ENCODE measurements at places on chromosomes 6 and 20.

- DNase-seq: no peak
Measured at GRCh38 chr6:33665957-33666356, 44.8 kb downstream of the ITPR3 start.

DNA sequence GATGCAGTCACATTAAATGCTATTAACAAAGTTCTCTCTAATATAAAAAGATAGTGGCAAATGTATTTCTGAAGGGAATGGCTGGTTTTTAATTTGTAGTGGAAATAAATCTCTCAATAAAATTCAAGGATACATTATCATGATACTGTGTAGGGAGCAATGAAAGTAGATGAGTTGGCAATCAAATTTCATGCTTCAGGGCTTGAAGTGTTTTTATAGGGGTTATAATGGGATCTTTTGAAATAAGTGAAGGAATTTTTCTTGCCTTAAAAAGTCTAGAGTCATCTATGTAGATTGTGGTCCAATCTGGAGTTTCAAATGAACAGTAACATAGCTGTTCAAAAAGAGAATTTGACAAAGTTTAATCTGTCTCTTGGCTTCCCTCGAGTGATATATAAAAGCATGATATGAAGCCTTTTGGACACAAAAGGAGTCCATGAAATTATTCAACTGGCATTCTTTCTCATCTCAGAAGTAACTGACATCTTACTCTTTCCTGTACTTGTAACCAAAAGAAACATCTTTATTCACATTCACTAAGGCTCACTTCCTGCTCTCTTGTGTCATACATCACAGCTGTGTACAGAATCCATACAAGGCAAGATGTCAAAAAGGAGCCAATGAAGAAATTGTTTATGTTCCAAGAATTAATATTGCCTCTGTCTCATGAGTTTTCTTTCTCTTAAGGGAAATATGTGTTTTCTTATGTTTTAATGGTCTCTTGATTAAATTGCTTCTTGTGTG is 591.0 kb upstream of the GJE1 start:
- DNase-seq: no peak

- no peak for DNase-seq
Measured at GRCh38 chr6:52102405-52102804, 15.0 kb upstream of the PKHD1 start.

- no peak for DNase-seq
Measured at GRCh38 chr6:131382631-131383030, 190.4 kb upstream of the ARG1 start.

DNA sequence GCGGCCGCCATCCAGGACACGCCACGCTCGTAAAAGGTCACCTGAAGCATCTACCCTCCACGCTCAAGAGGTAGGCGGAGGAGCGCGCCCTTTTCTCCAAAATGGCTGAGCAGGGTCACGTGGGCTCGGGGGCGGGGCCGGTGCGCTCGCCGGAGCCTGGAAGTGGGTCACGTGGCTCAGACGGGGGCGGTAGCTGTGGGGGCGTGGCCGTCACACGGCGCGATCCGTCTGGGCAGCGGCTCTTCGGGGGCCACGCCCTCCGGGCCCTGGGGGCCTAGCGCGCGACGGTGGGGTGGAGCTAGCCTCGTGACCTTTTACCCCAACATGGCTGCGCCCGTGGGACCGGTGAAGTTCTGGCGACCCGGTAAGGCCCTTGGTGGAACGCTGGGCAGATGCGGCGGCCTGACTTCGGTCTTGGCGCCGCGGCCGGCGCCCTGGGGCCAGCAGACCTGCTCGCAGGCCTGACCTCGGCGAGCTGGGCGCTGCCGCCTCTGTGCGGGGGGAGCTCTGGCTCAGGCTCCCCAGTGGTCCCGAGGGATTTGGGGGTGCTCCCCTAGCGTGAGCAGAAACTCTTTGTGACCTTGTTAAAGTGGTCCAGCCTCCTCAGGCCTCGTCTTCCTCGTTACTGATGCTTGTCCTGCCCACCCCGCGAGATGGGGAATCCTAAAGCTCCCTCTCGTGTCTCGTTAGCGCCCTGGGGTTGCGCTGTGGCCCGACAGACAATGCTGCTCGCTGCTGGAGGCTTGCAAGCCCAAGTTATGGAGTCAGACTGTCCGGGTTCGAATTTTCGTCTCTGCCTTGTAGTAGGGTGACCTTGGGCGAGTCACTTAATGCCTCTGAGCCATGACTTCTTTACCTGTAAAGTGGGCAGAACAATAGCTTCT is at the start of gene DHX35:
TSS of gene DHX35 (plus strand) at position 301 of the 884 bp plus-strand sequence. CDS start at position 325, 24 bp downstream.
- peak; percentile 99 for DNase-seq

DNA sequence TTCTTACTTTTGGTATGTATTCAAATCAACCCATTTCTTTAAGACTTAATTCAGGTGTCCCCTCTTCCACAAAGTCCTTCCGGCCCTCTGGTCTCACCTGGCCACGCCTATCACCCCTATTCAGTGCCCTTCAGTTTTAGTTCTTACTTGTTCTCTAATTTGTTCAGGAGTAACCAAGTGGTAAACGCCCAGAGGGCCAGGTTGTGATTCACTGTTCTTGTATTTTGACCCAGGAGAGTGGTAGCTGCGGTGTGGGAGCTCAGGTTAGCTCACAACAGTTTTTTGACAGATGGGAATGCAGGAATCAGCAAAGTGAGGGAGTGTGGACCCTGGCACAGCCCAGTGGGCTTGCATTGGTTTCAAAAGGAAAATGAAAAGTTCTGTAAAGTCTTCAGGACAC is 81.7 kb upstream of the RIPOR2 start:
- DNase-seq: no peak

GRCh38 chr6:14321992-14322772 is 204.6 kb downstream of the CD83 start:
- no peak for DNase-seq

- no peak for DNase-seq
Measured at GRCh38 chr6:154196333-154196885, 157.4 kb downstream of the OPRM1 start.

- no peak for DNase-seq
Measured at GRCh38 chr6:37279366-37280134, 21.6 kb upstream of the TMEM217 start.

GRCh38 chr6:6503191-6503590 is 85.3 kb upstream of the LY86 start:
- no peak for DNase-seq

- DNase-seq: no peak
Measured at GRCh38 chr6:55916188-55916587, 40.8 kb upstream of the BMP5 start.

- no peak for DNase-seq
Measured at GRCh38 chr20:21512634-21513180, 1.2 kb downstream of the NKX2-2 start.

GRCh38 chr20:2130062-2130591 is 28.5 kb downstream of the STK35 start:
- DNase-seq: no peak

GRCh38 chr6:996271-996852 is 303.4 kb upstream of the EXOC2 start:
- no peak for DNase-seq

GRCh38 chr20:38591474-38592410 is 9.9 kb upstream of the ARHGAP40 start:
- DNase-seq: no peak

GRCh38 chr6:74931558-74931957 is 274.3 kb downstream of the COL12A1 start:
- DNase-seq: no peak

- DNase-seq: peak; percentile 72
Measured at GRCh38 chr20:19827818-19828217, 69.8 kb downstream of the RIN2 start.

GRCh38 chr6:78999737-79000136 is 78.3 kb downstream of the PHIP start:
- DNase-seq: no peak

DNA sequence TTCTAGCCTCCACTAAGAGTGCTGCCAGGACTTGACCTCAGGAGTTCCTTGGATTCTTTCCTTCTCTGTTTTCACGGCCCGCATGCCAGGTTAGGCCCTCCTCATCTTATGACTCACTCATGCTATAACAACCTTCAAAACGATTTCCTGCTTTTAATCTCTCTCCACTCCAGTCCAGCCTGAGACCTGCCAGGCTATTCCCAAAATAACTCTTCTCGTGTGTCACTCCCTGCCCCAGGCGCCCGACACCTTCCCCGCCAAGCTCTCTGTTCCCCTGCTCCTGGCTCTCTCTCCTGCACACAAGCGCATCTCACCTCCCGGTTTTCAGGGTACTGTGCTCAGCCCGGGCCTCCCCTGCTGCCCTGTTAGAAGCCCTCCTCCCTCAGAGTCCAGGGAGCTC is 64.1 kb upstream of the RPS6KA2 start:
- DNase-seq: no peak

GRCh38 chr6:135782546-135782945 is 69.0 kb upstream of the PDE7B start:
- no peak for DNase-seq

GRCh38 chr20:24027229-24027628 is 38.6 kb upstream of the GGTLC1 start:
- DNase-seq: peak; percentile 8

DNA sequence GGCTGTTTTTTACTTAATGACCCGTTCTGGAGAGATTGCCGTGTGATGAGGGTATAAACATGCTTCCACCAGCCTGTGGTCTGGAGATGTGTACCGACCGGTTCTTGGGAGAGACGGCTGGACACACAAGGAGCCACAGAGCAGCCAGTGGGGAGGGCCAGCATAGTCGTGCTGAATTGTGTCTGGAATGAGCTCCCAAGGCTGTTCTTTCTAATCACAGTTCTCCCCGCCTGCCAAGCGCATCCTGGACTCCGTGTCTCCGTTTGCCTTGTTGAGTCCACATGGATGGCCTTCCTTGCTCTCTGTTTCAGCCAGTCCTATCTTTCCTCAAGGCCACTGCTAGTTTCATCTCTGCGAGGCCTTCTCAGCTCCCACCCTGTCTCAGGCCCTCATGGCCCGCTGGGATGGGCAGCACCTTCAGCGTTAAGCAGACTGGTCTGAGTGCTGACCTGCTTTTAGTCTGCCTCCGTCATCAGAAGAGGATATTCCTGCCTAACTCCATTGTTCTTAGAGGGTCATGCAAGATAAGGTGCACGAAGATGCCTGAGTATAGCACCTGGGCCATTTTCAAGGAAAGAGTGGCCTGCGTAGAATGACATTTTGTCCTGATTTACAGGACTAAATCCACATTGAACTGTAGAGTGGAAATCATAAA is 20.6 kb downstream of the MANBAL start:
- DNase-seq: no peak

- no peak for DNase-seq
Measured at GRCh38 chr20:49672096-49672664, 41.5 kb downstream of the B4GALT5 start.

- DNase-seq: no peak
Measured at GRCh38 chr20:9139106-9139833, 70.4 kb downstream of the PLCB4 start.

GRCh38 chr6:70901324-70901723 is 55.5 kb downstream of the B3GAT2 start:
- DNase-seq: no peak

GRCh38 chr6:92047860-92048259 is 1371.5 kb downstream of the EPHA7 start:
- DNase-seq: no peak

DNA sequence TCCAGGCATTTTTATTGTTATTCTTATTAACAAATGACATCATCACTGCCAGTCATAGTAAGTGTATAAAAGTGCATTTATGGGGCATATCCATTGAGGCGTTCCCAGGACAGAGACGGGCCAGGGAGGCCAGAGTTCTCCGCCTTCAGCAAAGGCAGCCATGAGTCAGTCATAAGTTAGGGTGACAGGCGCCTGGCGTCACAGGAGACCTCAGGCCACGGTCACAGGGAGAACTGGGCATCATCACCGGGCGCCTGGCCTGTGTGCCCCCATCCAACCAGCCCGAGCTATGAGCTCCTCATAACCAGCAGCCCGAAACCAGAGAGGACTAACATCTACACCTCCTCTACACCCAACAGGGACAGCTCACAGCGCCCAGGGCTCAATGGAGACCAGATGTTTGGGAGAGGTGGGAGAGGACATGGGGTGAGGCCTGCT is 259.2 kb downstream of the DLL1 start:
- DNase-seq: no peak

DNA sequence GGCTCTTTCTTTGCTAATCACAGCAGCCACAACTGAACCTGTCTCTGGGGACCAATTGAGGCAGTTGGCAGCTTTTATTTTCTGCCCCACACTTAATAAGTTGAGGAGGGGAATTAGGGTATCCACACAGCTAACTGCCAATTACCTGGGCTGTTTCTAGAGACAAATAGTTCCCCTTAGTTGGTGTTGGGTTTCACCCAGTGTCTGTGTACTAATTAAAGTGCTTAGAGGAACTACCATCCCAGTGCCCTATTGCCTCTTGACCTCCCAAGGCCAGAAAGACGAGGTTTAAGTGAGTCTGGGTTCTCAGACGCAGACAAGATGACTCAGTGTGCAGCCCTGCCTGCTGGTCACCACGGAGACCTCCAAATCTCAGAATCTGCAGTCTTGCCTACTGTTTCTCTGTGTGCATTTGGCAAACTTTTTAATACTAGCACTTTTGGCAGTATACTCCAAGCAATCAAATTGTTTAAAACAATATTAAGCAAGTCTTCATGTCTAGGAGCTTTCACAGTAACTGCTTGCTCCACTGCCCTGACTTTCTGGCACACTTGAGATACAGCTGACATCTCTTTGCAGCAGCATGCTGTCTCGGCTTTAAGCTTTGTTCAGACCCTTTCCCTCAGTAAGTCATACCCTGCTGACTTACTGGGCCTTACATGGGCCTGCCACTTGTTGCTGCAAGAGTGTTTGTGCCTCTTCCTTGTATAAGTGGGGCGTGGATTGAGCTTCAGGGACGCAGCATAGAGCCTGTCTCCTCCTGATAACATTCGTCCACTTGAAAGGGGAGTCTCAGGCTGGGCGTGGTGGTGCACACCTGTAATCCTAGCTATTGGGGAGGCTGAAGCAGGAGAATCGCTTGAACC is 31.9 kb downstream of the STK35 start:
- no peak for DNase-seq

- no peak for DNase-seq
Measured at GRCh38 chr6:81158956-81159355, 593.5 kb downstream of the TENT5A start.

DNA sequence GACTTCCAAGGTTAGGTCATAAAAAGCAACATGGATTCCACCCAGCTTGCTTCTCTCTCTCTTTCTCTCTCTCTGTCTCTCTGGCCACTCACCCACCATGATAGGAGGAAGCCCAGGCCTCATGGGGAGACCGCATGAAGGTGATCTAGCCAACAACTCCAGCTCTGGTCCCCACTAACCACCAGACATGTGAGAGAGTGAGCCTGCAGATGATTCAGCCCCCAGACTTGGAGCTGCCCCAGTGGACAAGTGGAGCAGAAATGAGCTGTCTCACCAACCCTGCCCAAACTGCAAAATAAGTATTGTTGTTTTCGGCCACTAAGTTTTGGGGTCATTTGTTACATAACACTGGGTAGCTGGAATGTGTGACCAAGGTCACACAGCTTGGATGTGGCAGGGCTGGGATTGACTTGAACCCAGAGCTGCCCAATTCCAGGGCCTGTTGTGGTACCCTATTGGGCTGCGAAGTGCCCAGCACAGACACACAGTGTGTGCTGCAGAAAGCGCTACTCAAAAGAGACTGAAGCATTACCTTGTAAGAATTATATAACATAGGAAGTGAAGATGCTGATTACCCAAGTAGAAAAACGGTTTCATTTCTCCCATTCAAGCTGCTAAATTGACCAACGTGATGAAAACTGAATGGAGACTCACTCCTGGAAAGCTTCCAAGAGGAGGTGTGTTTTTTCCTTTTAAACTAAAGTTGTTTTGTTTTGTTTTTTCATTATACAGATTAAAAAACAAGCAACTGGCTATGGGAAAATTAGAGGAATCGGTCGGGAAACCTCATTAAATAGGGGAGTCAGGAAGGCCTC is 9.1 kb upstream of the TLDC2 start:
- DNase-seq: peak; percentile 33

Data from germinal center (tissue), 1 donor.